ENCODE measurements at places on chromosomes 12 and 14.

GRCh38 chr12:131561051-131561450 is 149.8 kb upstream of the SFSWAP start:
- no peak for DNase-seq

DNA sequence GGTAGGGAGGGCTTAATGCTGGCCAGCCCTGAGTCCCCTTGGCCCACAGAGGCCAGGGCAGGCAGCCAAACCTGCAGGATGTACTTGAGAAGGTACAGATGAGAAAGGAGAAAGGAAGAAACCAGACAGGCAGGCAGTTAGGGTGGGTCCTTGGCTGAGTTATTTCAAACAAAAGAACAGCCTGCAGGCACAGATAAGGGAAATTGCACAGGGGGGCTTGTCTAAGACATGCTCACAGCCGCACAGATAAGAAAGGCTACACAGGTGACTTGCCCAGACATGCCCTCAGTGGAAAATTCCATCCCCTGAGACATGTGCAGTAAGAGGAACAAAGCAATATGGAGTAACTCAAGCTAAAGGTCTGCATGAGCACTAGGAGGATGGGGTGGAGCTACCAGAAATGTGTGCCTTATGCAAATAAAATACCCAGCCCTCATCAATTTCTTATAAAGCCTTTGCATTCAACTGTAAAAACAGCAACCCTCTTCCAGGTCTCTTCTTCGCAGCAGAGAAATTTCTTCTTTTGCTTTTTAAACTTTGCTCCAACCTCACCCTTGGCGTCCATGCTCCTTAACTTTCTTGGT is 158.2 kb upstream of the RGS6 start:
- DNase-seq = no peak

DNA sequence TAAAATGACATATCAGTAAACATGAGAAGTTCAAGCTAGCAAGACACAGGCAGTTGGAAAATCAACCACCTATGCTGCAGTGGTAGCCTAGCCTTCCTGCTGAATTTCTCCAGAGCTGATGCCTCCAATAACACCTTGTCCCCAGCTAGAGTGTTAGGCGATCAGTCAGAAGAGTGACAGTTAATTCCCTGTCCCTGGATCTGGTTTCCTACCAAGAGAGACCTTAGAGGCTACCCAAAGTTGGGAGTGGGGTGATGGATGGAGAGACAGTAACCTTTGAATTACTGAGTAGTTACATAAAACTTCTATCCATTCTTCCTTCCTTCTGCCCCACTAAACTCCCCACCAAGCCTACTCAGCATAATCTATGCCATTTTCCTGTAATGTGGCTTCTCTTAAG is 1.9 kb upstream of the ANO2 start:
- DNase-seq = no peak

- no peak for DNase-seq
Observed at GRCh38 chr14:44798386-44799242, 163.1 kb downstream of the KLHL28 start.

DNA sequence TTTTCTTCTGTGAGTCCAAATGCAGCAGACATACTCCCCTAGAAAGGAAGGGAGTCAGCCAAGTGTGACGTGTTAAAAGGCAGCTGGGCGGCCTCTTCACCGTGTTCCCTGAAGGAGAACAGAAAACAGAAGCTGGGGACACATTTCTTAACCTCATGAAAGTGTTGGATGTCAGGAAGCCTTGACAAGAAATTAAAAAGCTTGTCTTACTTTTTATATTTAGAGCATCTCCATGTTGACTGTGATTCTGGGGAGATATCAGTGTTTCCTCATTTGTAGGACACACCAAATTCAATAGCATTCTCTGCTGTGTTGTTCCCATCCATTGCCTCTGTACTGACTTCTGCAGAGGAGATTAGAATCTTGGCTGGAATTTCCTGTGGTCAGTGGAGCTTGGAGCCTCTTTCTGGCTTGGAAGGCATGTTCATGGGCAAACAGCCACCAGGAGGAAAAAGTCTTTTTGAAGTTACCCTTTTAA is 93.7 kb downstream of the RMST start:
- no peak for DNase-seq

GRCh38 chr14:21589317-21589716 is 9.4 kb upstream of the OR10G3 start:
- DNase-seq = no peak

DNA sequence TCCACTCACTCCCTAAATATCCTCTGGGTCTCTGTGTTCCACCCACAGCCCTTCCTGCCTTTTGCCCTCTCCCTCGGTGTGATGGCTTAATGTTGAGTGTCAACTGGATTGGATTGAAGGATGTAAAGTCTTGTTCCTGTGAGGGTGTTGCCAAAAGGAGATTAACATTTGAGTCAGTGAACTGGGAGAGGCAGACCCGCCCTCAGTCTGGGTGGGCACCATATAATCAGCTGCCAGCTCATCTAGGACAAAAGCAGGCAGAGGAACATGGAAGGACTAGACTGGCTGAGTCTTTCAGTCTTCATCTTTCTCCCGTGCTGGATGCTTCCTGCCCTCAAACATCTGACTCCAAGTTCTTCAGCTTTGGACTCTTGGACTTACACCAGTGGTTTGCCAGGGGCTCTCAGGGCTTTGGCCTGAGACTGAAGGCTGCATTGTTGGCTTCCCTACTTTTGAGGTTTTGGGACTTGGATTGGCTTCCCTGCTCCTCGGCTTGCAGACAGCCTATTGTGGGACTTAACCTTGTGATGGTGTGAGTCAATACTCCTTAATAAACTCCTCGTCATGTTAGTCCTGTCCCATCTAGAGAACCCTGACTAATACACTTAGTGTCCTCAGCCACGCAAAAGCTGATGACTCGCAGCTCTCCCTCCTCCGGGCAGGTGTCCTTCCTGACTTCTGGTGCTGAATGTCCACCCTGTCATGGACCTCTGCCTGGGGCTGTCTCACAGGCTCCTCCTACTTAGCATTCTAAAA is 5.9 kb downstream of the DGLUCY start:
- no peak for DNase-seq

- DNase-seq = no peak
Observed at GRCh38 chr12:115387467-115387901, 703.5 kb upstream of the TBX3 start.

DNA sequence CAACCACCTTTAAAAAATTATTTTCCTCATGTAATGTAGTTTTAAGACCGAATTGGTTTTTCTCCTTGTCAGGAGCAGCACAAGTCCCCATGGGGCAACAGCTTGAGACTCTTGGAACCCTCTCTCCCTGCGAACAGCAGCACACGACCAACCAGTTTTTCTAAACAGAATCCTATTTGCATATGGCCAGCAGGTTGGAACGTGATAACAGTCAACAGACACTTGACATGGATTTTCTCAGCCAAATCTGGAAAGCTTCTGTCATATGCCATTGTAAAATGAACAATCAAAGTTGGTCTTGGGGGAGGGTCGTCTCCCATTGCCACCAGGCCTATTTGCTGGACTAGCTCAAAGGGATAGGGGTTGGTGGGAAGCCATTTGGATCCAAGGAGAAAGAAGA is 1915.0 kb upstream of the FLRT2 start:
- no peak for DNase-seq

- DNase-seq = no peak
Observed at GRCh38 chr12:94733727-94734126, 83.4 kb upstream of the TMCC3 start.

DNA sequence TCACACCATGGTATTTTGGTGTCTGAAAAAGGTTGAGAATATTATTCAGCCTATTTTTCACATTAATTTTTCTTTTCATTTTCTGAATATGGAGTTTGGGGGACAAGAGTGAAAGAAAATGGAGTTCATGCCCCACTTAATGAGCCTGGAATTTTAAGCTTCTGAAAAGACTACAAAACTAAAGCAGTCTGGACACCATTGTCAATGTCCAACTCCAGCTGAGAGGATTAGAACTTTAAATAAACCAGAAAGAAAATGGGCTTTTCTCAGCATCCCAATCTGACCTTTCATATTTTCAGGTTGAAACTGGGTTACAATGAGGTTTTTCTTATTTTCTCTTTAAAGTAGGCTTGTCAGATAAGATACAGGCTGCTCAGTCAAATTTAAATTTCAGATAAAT is 207.7 kb downstream of the SLC6A15 start:
- no peak for DNase-seq

- no peak for DNase-seq
Observed at GRCh38 chr14:58638231-58639197, 752 bp downstream of the DACT1 start.

DNA sequence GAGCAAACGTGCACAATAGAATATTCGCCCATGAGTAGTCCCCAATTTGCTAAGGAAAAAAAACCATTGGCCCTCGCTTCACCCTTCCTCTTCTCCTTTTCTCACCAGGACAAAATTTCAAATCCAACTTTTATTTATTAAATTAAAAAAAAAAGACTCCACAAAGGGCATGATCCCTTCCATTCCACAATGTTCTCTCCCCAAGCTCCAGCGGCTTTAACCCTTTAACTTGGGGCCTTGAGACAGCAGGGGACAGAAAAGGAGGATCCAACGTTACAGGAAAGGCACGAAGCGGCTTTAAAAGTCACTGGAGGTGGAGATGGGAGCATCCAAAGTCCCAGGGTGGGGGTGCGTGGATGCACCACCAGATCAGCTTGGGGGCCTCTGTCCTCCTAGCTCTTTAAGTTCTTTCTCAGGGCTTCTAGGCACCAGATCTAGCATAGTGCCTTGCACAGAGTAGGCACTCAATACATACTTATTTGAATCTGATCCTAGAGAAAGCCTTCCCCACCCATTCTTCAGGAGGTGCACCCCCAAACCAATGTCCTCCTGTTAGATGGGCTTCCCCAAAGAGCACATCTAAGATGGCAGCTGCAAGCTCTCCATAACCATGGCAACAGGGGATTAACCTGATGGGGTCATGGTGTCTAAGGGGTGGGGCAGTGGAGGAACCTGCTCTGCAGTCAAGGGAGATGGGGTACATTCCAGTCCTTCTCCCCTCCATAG is 5.2 kb upstream of the AAAS start:
- DNase-seq = no peak

DNA sequence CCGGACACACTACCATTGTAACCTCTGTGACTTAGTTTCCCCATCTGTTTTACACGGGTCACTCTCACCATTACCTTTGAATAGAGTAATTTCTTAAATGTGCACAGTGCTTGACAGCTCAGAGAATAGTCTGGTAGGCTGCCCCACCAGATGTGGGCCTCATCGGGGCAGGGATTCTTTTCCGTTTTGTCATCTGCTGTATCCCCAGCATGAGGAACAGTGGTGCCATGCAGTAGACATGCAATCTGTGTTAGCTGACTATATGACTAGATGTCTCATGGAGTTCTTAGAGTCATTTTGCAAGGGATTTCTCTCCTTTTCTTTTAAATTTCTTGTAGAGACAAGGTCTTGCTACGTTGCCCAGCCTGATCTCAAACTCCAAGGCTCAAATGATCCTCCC is 44.9 kb upstream of the PLEKHG3 start:
- DNase-seq = no peak

GRCh38 chr14:52402812-52403526 is 88.9 kb downstream of the PTGER2 start:
- no peak for DNase-seq

DNA sequence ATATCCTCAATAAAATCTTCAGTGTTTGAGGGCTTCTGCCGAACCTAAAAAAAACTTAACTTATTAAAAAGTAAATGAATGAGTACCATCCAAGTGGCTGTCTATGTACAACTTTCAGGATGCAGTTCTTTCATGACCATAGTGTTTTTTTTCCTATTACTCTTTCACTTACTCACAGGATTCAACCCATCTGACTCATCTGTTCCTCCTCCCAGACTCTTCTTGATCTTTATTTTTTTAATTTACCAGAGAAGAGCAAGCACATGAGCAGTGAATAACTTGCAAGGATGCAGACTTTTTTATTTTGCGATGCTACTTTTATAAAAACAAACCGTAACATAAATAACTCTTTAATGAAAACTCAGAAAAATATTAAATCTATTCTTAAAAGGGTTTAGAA is 24.5 kb downstream of the RECQL start:
- no peak for DNase-seq

- no peak for DNase-seq
Observed at GRCh38 chr14:81382517-81383225, 17.5 kb downstream of the STON2 start.

DNA sequence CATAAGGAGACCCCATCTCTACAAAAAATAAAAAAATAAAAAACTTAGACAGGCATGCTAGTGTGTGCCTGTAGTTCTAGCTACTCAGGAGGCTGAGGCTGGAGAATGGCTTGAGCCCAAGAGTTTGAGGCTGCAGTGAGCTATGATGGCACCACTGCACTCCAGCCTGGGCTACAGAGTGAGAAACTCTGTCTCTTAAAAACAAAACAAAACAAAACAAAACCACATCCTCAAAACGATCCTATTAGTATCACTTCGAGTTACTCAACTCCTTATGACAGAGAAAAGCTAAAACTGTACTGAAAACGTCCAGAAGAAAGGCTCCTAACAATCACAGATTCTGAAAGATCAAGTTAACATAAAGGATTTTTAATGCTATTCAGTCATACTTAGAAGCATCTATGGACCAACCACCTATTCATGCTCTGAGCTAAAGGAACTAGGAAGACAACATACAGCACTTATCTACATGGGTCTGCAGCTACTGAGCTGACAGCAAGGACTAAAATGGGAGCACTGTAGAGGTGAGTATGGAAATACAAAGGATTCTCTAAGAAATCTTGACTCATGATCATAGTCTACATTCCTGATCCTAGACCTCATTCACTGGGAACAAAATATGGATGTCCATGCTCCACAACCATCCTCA is 75.3 kb upstream of the DUSP6 start:
- DNase-seq = no peak

DNA sequence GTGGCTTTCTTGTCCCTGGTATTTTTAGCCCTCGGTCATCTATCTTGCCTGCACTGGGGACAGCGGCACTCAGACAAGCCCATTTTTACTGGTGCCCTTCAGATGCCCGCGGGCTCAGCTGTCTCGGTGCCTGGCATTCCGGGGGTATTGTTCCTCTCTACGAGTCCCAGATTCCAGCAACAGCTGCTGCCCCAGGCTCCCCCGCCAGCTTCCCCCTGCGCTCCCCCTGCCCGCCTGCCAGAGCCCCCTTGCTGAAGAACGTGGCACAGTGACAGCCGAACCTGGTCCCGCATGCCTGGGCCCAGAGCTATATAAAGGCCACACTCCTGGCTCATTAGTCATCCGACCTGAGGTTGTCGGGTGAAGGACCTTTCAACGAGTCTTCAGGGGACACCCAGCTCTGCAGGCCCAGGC is 10.9 kb upstream of the MYL2 start:
- DNase-seq = no peak

DNA sequence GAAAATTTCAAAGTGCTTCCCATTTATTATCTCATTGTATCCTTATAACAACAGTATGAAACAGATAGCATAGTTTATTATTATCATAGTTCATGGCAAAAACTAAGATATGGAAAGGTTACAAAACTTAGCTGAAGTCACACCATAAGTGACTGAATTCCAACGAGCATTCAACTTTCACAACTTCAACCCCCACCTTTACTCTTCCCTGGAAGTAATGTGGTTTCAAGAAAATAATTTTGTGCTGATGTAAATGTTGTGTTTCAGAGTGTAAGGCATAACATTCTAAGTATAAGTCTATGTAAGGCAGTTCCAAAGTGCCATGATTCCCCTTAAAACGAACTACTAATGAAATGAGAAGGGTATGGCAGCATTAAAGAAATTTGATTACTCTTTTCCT is 454.5 kb downstream of the BCAT1 start:
- DNase-seq = no peak

Data from K562 (cell line).